Glutamatergic neuron (in vitro differentiated cells): ENCODE measurements at places on chromosomes 6 and 20. TPM values are rescaled to one million over a fixed set of nuclear protein-coding genes. Genes with fewer than 3 reads are reported as not detected.

DNA sequence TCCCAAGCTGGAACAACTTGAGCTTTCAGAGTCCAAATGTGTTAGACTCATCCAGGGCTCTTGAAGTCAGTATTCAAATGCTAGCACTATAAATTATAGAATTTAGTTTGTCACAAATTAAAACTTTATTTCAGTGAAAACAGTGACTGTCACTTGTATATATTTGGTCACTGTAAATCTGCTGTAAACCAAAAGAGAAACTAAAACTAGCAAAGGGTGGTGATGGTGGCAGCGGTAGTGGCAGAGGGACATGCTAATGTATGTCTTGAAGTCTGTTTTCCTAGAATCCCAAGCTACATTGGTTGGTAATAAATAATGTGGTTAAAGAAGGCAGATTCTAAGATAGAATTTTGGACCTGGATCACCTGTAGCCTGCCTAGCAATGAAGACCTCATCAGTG, 140.4 kb upstream of the CENPW start:
- no peak for DNase-seq

DNA sequence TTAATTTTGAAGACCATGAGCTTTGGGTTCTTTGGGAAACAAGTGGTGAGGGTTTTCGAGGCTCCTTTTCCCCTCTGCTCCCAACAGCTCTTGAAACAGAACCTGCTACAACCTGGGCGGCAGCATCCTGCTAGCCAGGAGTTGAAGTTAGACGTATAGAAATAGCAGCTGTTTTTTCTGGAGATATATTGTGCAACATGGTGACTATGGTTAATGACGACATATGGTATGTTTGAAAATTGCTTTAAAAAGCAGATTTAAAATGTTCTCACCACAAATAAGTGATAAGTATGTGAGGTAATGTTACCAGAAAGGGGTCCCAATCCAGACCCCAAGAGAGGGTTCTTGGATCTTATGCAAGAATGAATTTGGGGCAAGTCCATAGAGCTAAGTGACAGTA, 138.9 kb downstream of the PDE7B start:
- no peak for DNase-seq

The GNAS-AS1 gene
- total RNA-seq: 11.7 TPM

DNA sequence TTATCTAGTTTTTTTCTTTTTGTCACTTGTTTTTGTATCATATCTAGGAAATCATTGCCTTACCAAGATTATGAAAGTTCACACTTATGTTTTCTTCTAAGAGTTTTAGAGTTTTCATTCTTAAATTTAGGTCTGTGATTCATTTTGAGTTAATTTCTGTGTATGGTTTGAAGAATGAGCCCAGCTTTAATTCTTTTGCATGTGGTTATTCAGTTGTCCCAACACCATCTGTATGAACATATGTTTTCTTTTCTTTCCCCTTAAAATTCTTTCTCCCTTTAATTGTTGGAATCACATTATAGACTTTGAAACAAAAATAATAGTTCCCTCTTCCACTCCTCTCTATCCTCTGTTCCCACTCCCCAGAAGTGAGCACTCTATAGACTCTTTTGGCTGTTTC, 85.4 kb downstream of the SLX4IP start:
- DNase-seq: no peak

The GCNT2 gene
- total RNA-seq: 13.2 TPM

DNA sequence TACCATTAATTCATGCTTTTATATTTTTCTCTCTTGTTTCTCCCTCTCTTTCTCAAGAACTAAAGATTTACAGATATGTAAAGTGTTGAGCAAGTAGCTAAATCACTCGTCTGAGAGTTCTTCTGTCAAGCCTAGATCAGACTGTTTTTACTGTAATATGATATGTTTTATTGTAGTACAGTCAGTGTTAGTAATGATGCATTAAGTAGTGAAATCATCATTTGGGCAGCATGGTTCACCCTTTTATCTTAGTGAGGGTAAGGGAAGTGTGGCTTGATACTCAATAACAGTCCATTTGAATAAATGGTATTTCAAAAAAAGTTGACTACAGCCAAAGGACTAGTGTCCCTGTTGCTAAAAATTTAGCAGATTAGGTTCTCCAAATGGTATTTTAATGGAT, 9.2 kb downstream of the CYB5R4 start:
- no peak for DNase-seq

DNA sequence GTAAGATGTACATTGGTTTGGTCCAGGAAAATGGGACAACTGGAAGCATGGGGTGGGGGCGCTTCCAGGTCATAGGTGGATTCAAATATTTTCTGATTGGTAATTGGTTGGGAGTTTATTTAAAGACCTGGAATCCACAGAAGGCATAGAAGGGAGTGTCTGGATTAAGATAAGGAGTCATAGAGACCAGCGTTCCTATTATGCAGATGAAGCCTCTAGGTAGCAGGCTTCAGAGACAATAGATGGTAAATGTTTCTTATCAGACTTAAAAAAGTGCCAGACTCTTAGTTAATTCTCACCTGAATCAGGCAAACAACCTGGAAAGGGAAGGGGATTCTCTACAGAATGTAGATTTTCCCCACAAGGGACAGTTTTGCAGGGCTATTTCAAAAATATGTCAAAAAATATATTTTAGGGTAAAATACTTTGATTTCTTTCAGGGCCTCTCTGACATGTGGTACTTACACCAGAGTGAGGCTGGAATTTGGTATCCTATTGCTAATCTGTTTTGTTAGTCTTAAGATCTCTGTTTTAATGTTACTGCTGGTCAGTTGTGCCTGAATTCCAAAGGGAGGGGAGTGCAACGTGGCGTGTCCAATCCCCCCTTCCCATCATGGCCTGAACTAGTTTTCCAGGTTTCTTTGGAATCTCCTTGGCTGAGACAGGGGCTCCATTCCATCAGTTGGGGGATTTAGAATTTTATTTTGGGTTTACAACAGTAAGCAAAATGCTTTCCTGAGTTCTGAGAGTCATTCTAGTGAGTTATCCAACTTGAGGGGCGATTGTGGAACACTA, 25.1 kb downstream of the PIGT start:
- no peak for DNase-seq

The ZBTB46 gene
- total RNA-seq: 94.4 TPM

- DNase-seq: no peak
Observed at GRCh38 chr6:129853996-129854711, 7.0 kb downstream of the TMEM244 start.
